NCI-H1048 (cell line): ENCODE measurements at places on chromosomes 7 and 10.

DNA sequence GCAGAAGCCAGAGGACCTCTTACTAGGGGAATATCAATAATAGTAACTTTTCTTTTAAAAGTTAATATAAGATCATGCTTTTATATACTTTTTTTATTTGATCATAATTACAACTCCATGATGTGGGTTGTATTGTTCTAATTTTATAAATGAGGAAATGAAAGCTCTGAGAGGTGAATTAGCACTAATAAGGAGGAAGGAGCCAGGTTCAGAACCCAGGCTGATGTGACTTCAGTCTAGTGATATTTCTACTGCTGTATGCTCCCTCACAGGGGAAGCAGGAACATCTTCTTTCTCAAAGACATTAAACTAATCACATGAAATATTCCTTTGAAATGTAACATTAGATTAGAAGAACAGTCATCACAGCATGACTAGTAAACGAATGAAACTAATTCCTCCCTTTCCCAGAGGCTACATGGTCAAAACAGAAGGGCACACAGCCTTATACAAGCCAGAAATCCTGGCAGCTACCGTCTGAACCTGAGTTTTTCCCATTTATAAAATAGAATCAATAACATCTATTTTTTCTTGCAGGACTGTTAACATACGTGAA lies 81.4 kb upstream of the GJD4 start:
- DNase-seq: no peak

DNA sequence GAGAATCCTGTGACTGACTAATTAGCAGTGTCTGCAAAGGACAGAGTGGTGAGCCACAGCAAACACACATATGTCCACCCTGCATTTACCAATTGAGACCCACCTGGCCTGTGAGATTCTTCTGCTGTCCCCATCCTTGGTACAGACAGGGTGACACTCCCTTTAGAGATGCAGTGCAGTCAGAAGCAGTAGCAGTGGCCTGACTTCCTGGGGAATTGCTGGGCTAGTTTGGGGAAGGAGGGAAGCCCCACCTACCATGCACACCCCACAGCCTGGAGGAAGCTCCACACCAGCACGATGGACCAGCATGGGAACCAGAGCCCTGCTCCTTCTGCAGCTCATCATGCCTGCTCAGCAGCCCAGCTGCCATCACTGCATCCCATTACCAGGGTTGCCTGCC lies 924.9 kb upstream of the ZNF722 start:
- no peak for DNase-seq

DNA sequence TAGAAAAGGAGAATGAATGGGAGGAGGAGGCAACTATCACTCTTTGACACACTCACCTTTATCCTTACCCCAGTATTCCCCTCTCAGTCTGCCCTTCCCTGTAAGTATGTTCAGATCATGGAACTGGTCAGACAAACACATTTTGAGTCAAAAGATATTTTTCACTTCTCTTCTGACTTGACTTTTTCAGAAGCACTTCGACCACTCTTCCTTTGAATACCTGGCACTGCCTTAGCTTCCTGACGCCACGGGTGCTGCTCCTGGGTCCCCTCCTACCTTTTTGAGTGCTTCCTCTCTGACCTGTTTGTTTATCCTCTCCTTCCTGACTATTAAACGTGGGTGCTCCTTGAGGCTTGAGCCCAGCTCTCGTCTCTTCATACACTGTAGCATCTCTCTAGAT lies 19.8 kb upstream of the C10orf67 start:
- DNase-seq: no peak

GRCh38 chr7:29987811-29988317 lies 1.7 kb downstream of the SCRN1 start:
- DNase-seq: peak; percentile 5

DNA sequence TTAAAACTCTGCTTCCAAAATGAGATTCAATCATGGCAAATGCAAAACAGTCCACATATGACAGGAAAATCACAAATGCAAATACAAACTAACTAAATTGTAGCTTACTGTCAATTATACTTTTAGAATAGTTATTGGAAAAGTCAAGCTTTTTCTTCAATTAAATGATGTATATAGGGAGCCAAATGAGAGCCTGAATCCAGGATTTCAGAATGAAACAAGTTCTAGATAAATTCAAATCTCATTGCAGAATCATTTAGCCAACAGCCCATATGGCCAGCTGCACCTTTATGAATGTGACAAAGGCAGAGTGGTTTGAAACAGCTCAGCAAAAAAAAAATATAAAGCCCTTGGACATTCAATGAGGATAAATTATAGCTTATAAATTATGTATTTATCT lies 82.2 kb upstream of the SCIN start:
- DNase-seq: no peak

DNA sequence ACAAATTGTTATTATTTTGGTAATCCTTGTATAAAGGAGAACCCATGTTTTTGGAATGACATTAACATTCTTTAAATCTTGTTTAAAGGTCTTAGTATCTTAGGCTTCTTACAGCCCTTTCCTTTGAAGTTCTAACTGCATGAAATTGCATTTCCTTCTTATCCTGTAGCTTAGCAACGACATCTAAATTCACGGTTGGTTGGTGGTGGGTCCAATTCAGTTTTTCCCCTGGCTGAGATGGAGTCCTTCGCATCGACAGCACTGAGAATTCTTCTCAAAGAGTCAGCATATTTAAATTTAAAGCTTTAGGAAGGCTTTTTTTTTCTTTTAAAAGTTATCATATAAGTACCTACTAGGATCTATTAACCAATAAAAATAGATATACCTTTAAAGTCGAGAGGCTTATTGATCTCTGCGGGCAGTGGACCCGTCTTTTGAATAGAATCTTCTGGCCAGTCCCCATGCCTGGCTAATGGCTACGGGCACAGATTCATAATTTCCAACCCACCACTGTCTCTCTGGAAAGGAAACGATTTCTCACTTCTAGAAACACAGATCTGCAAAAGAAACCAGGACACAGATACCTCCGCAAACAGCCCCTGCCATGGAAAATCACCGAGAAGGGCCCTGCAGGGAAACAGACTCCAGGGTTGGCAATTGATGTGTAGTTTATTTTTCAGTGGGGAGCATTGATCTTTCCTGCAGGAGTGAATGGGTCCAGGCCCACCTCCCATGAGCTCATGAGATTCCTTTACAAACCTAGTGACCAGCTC lies 63.4 kb downstream of the RAMP3 start:
- no peak for DNase-seq

- DNase-seq: no peak
Measured at GRCh38 chr10:30413996-30414576, 19.9 kb upstream of the MAP3K8 start.

DNA sequence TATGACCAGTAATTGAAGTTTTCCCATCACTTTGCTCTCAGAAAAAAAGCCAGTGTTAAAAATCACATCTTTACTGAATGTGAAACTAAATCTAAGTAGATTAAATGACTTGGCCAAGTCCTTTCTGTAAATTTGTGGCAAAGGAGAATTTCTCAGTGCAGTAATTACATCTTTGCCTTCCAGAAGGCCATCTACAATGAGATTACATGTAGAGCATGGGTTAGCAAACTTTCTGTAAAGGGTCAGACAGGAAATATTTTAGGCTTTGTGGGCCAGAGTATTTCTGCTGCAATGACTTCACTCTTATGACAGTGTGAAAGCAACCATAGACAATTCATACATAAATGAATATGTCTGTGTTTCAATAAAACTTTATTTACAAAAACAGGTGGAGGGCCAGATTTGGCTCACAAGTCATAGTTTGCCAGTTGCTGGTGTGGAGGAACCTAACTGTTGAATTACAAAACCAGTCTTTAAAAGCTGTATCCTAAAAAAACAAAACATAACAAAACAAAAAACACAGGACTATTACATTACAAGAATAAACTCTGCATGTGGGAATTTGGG lies 191.0 kb downstream of the TAX1BP1 start:
- no peak for DNase-seq

- no peak for DNase-seq
Measured at GRCh38 chr10:77027141-77027540, 610.5 kb downstream of the KCNMA1 start.

DNA sequence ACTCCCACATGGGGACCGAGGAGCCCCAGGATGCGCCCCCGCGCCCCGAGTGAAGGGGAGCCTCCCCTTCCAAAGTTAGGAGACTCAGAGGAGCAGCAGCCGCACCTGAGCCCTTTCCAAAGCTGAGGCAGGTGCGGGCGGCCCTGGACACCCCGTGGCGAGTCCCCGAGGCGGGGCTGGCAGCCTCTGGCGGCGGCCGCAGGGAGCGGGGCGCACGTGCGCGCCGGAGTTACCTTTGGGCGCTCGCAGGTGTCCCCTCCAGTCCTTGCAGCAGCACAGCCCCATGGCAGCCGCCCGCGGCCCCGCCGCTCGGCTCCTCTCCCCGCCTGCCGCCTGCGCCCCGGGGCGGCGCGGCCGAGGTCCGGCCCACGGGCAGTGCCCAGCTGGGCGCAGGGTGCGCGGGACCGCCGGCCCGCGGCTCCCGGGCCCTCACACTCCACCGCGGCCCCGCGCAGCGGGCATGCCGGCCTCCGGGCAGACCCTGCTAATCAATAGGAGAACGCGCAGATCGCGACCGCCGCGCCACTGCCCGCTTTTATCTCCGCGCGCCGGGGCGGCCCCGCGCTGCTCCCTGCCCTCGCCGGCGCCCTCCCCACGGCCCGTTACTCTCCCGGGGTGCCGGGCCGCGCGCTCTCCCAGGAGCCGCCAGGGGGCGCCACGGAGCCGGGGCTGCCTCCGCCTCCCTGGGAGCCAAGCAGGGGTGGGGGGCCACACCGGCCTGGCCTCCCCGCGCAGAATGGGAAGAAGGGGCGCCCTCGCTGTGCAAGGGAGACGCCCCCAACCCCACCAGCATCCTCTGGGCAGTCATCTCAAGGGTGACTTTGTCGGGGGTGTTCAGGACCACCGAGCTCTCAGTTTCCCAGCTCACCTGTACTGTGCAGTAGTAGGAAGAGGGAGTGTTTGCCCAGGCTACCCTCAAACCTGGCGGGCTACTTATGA lies 80.8 kb downstream of the ARHGAP22 start:
- no peak for DNase-seq

GRCh38 chr10:35451151-35452016 lies 115.1 kb downstream of the CCNY start:
- DNase-seq: no peak

GRCh38 chr10:21832821-21833130 lies 170.8 kb downstream of the DNAJC1 start:
- no peak for DNase-seq

- no peak for DNase-seq
Measured at GRCh38 chr10:10878963-10879362, 138.7 kb upstream of the CELF2 start.

GRCh38 chr10:113893570-113893969 lies 39.1 kb downstream of the NHLRC2 start:
- DNase-seq: no peak

GRCh38 chr10:71270301-71271220 lies 48.5 kb upstream of the SLC29A3 start:
- DNase-seq: peak; percentile 17

GRCh38 chr10:13977861-13978532 lies 352.7 kb downstream of the FRMD4A start:
- DNase-seq: no peak

GRCh38 chr10:121042342-121042741 lies 191.2 kb downstream of the WDR11 start:
- no peak for DNase-seq

DNA sequence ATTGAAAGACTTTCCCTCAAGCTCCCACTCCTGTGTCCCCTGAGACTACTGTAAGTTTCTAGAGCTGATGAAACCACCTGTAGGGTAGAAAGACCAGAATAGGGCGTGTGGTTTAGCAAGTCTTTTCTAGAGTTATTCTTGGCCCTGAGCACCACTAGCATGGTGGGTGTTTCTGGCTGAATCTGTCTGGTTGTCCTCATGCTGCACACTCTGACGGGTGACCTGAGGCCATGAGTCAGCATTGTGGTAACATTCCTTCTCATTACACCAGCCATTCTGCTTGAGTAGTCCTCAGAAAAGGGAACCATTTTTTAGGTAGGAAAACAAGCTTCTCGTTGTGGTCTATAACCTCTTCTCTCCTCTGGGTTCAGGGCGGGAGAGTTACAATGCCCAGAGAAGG lies 250.3 kb downstream of the SNX13 start:
- no peak for DNase-seq

GRCh38 chr10:86693721-86694369 lies 25.5 kb downstream of the LDB3 start:
- DNase-seq: no peak

DNA sequence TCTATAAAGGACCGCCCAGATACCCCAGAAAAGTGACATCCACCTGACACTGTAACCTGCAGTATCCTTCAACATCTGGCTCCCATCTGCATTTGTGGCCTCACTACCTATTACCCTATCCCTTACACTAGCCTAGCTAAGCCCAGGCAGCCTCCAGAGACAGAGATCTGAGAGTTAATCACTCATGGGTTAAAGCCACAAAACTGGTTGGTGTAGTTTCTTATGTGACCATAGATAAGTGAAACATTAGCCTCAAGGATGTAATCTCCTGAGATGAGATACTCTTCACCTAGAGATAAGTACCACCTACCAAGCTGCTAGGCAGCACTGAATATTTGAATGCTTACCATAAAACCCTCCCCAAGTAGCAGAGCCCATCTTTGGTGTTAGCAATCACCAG lies 35.4 kb downstream of the CTTNBP2 start:
- DNase-seq: no peak

DNA sequence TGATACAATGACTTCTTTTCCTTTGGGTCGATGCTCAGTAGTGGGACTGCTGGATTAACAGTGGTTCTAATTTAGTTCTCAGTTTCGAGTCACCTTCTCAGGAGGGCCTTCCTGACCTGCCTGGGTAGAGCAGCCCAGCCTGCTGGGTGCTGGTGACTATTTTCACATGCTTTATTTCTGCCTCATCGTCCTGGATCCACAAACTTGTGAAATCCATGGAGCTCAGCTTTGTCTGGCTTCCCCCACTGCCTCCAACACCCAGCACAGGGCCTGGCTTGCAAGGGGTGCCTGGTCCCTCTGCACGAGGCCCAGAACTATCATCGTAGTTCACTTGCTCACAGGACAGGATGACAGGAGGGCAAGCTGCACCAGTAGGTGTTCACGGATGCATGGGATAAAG lies 46.9 kb downstream of the SPOCK2 start:
- no peak for DNase-seq

DNA sequence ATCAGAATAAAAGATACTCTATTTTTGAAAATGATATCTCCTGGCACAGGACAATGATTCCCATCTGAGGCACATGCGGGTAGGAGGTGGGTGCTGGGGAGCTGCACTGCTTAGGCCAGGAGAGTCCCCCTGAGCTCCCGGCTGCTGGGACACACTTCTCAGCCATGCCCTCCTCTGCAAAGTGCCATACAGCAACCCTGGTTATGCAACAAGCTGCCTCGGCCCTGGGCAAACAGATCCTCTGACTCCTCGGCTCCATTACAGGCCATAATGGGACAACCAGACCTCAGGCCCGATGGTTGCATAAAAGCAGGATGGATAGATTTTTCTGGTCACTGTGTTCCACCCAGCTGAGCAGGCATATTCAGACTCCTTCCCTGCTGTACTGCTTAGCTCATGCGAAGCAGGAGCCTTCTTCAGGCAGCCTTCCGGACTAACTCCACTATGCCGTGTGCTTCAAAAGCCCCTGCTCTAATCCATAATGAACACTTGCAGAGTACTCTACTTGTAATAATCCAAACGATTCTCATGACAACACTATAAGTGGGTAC lies 6.5 kb upstream of the LEP start:
- DNase-seq: no peak
